PC-3 (cell line): ENCODE measurements at places on chromosomes 5 and 9.

DNA sequence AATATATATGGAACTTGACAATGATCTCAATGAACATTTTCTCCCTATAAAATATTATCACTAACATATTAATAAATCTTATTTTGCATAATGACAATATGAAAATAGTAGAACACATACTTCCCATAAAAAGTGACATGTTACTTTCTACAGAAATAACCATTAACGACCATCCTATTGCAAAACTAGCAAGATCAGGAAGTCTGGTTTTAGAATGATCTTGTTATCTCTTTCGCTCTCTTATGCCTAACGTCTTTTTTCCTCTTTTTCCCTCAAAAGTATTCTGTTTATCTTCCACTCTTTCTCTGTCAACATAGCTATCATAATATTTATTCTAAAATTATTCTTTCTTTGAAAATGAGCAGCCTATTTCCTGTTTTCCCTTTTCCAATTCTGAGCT is 21.6 kb upstream of the C5orf46 start:
- no peak for DNase-seq

DNA sequence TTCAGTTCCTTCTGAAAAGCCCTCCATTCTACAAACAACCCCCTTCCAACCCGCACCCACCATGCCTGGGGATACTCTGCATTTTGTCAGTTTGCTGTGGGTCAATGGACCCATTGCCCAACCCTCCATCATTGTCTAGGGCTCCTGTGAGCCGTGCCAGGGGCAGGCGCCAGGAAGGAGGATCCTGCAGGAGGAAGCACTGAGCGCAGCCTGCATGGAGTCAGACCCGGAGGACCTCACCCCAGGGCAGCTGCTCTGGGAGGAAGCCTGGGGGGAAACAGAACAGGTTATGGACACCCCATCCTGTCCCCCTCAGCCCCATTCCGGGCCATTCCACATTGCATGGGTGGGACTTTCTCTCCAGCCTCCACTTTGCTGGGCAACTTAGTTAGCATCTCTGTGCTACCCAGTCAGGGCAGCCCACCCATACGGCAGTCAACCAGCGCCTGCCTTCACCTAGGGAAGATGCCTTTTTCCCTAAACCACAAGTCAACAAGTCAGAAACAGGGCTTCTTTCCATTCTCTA is 48.6 kb upstream of the VDAC1 start:
- no peak for DNase-seq

- DNase-seq = no peak
Observed at GRCh38 chr9:96413302-96414221, 4.6 kb downstream of the ZNF367 start.

DNA sequence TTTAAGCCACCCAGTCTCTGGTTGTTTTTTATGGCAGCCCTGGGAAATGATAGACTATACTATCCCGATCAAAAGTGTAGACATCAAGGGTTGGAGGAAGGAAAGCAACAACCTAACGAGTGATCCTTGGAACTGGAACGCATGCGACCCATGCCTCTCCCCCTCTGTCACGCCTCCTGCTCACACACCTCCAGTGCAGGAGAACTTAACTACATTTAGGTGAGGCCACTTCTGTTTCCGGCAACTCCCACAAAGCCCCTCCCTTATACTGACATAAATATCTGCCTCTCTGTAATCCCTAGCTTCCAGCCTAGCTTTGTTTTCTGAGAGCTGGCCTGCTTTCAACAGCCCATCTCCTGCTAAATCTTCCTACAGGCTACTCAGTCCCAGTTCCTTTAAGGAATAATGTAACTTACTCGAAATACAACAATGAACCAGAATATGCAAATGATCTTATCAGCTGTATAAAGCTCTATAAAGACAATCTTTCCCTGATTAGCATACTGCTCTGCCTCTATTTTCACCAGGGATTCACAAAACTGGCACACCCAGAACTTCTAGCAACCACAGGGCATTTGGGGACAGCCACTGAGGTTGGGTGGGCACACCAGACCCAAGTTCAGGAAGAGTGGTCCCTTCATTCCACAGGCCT is 73.9 kb downstream of the GABBR2 start:
- no peak for DNase-seq

- DNase-seq = no peak
Observed at GRCh38 chr9:76985581-76985980, 33.9 kb upstream of the FOXB2 start.

DNA sequence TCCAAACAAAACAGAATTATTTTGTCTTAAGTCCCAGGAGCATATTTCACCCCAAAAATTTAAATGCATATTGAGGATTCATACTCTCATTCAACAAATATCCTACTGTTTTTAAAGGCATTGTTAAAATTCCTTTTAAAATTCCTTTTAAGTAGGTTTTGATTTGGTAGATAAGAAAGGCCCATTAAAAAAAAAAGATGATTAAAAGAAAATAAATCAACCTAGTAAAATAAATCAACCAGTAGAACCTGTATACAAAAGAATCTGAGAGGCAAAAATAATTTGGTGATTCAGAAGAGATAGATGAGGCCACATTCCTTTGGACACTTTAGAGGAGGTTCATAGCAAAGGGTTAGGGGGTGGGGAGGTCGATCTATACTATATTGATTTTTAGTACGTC is 585.3 kb upstream of the TLE4 start:
- DNase-seq = peak; percentile 60

- DNase-seq = no peak
Observed at GRCh38 chr9:14888272-14888671, 22.0 kb downstream of the FREM1 start.

GRCh38 chr5:141515946-141516671 is 27.2 kb downstream of the PCDHGC5 start:
- DNase-seq = no peak

- peak; percentile 48 for DNase-seq
Observed at GRCh38 chr5:56175488-56175887, 57.6 kb downstream of the ANKRD55 start.
